ENCODE measurements at places on chromosomes 5 and 9. TPM values are rescaled to one million over a fixed set of nuclear protein-coding genes. Genes with fewer than 3 reads are reported as not detected.

ARID3C gene
- 0.23 TPM for total RNA-seq

BOD1 gene
- 123 TPM for total RNA-seq

ARAP3 gene
- 51.2 TPM for total RNA-seq

ST8SIA4 gene
- 1.3 TPM for total RNA-seq

SLC36A2 gene
- not detected for total RNA-seq

PCDHA10 gene
- 12.0 TPM for total RNA-seq

SLC2A6 gene
- total RNA-seq, result 14.2 TPM

DNA sequence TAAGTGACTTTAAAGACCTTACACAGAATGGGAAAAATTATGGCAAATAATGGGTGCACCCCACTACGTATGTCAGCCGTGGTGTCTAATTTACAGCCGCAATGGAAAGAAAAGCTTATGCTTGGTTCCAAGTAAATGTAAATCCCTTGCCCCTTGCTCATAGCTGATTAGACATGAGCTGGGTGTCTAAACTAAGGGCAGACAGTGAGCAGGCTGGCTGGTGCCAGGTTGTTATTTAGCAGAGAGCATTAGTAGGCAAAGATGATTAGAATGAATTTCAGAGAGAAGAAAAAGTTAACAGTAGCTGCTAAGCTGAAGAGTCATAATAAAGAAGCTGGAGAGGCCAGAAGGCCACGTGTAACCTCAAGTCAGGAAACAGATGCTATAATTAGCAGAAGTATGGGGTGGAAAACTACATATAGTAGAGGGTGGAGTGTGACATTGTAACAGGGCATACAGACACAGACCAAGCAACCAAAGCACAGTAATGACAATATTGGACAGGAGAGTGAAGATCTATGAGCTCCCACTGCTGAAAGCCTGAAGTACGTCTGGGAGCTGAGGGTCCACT, 257.7 kb downstream of the MCTP1 start:
- DNase-seq, result no peak

GRCh38 chr9:136297016-136297691, 6.7 kb downstream of the CCDC187 start:
- DNase-seq, result no peak

DNA sequence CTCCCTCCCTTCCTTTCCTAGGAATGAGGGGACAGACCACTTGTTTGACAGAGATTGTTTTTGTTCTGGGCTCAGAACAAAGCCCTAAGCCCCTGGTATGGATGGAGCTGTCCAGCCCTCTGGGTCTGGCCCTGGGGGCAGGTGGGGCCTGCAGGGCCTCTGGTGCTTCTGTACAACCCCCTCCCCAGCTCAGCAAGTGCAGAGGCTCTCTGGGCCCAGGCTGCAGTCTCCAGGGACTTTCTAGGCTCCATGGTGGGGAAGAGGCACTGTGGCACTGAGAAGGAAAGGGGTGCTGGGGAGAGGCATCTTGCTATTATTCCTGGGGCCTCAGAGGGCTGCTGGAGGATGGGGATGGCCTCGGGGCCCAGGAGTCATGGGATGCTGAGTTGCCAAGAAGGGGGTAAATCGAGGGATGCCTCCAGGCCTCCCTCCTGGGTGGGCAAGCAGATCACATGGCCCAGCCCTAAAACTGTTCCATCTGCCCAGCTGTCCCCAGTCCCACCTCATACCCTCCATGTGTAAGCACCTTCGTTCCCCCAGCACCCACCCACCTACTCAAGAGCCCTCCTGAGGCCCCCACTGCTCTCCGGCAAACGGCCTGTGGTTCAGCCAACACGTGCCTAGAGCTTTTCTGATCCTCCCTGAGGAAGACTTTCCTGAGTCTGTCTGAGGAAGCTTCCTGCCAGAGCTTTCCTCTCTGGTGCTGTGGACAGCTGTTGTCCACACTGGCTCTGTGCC, 225.7 kb downstream of the CACNA1B start:
- no peak for DNase-seq

DNA sequence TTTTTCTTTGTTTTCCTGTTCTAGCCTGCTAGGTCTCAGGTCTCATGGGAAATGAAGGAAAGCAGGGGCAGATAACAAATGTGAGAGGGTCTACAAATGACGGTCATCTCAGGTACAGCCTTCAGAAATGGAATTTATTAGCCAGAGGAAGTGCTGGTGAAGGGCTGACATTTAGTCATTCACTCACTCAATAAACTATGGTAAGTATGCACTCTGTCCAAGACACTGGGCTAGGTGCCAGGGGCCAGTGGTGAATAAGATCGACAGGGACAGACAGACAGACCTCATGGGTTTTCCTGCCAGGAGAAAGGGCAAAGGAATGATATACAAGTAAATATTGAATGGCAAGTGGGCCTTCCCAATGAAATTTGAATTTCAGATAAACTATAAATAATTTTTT, 6.3 kb downstream of the PDE6A start:
- no peak for DNase-seq

DNA sequence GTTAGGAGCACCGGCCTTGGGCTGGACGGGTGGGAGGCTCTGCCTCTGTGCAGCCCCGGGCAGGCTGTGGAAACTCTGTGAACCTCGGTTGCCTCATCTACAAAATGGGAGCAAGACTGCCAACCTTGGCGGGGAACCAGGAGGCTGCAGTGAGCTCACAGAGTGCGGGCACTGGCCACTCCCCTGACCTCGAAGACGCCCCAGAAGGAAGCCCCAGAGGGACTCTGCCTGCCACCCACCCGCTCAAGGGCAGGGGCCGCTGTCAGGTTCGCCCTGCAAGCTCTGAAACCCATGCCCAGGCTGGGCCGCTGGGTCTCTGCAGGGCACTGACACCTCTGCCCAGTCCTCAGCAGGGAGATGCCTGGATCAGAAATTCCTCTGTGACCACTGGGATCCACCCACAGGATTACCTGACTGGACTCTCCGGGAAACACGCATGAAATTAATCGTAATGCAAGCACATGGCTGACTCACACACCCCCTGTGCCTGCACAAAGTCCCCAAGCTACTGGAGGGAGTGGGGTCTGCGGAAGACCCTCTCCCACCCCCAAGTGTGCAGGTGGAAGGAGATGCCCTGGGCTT, 7.4 kb downstream of the CCDC187 start:
- no peak for DNase-seq

DNA sequence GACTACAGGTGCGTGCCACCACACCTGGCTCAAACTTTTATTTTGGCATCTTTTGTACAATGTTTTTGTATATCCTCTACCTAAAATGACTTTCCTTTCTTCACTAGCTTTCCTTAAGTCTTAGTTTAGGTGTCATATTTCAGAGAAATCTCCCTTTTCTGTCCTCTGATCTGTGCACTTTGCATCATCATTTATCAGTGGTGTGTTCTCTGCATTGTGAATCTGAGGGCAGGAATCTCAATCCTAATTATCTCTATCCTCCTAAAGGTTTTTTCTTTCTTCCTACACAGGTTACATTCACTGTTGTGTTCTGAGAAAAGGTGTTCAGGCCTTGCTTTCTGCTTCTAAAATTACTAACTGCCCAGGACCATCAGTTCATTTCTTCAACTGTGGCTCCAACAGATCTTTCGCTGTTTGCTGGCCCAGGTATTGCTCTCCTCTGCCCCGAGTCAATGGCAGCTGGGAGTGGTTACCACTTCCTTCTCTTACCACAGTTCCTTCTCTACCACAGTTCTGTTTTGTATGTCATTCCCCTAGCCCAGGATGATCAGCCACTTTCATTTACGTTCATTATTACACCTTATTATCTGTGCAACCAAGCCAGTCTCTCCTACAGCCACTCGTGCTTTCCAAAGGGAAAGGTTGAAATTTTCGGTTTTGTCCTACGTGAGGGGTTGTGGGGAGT, 14.0 kb downstream of the TGFBR1 start:
- DNase-seq, result no peak

GRCh38 chr5:166399781-166400180, 1891.7 kb upstream of the WWC1 start:
- DNase-seq, result no peak

GRCh38 chr9:116817762-116818161, 130.7 kb downstream of the TRIM32 start:
- no peak for DNase-seq
